Upper lobe of left lung (tissue), 6 donors: ENCODE measurements at places on chromosomes 12 and 14. TPM values are rescaled to one million over a fixed set of nuclear protein-coding genes. Genes with fewer than 3 reads are reported as not detected.
A peak's percentile ranks its signal among the peaks of the same experiment; 100 is the strongest.

Gene RD3L
- total RNA-seq = not detected

GRCh38 chr12:31274520-31275300, 51.2 kb downstream of the SINHCAF start:
- no peaks in the 10 kb centered on the region for H3K27me3 ChIP-seq
- no peak for DNase-seq
- H3K4me3 ChIP-seq = no peak overlapping the region
- no peaks in the 10 kb centered on the region for H3K4me1 ChIP-seq
- no peak overlapping the region for H3K27ac ChIP-seq
- H3K36me3 ChIP-seq = no peaks in the 10 kb centered on the region

Gene CTSG
- total RNA-seq = not detected

Gene ADAMTS20
- not detected for total RNA-seq

GRCh38 chr12:109770861-109771670, 57.4 kb downstream of the FAM222A start:
- no peaks in the 10 kb centered on the region for H3K27me3 ChIP-seq
- H3K36me3 ChIP-seq = peaks cover 6% of the 10 kb centered on the region
- no peak overlapping the region for H3K4me3 ChIP-seq
- peak; percentile 9 for DNase-seq

- H3K4me1 ChIP-seq = no peaks in the 10 kb centered on the region
- H3K36me3 ChIP-seq = no peaks in the 10 kb centered on the region
- no peaks in the 10 kb centered on the region for H3K27me3 ChIP-seq
- no peak overlapping the region for H3K4me3 ChIP-seq
- DNase-seq = no peak
These were observed 121.3 kb upstream of the PARP11 start for GRCh38 chr12:3994500-3994899.

GRCh38 chr12:114659084-114659483, 24.9 kb downstream of the TBX3 start:
- no peaks in the 10 kb centered on the region for H3K36me3 ChIP-seq
- H3K4me1 ChIP-seq = peaks cover 9% of the 10 kb centered on the region

DNA sequence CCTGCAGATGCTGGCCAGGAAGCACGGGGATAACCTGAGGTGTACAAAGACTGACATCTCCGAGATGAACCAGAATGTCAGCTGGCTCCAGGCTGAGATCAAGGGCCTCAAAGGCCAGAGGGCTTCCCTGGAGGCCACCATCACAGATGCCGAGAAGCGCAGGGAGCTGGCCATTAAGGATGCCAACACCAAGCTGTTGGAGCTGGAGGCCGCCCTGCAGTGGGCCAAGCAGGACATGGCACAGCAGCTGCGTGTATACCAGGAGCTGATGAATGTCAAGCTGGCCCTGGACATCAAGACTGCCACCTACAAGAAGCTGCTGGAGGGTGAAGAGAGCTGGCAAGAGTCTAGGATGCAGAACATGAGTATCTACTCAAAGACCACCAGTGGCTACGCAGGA, 380.0 kb upstream of the USP15 start:
- H3K4me1 ChIP-seq = no peaks in the 10 kb centered on the region
- no peaks in the 10 kb centered on the region for H3K36me3 ChIP-seq
- H3K27me3 ChIP-seq = no peaks in the 10 kb centered on the region

Gene AMN
- 56.6 TPM for total RNA-seq

- peak within 1 kb of the TSS; percentile 55 for H3K4me3 ChIP-seq
- H3K36me3 ChIP-seq = no peaks in the 10 kb centered on the region
- H3K4me1 ChIP-seq = peaks cover 27% of the 10 kb centered on the region
- DNase-seq = peak; percentile 72
These were observed at the start of gene PDE3A for GRCh38 chr12:20368114-20368650. TSS of gene PDE3A (plus strand) at chr12:20368537. CDS start at chr12:20369285, 748 bp downstream.

- no peaks in the 10 kb centered on the region for H3K27me3 ChIP-seq
- no peak for DNase-seq
- H3K36me3 ChIP-seq = no peaks in the 10 kb centered on the region
- no peak overlapping the region for H3K4me3 ChIP-seq
- no peak overlapping the region for H3K27ac ChIP-seq
These were observed 9.7 kb downstream of the FUT8 start for GRCh38 chr14:65422088-65422834.

- no peak for DNase-seq
- no peak overlapping the region for H3K4me3 ChIP-seq
- no peaks in the 10 kb centered on the region for H3K36me3 ChIP-seq
- H3K4me1 ChIP-seq = peaks cover 6% of the 10 kb centered on the region
These were observed 6.2 kb upstream of the OAS1 start for GRCh38 chr12:112900298-112901145.

DNA sequence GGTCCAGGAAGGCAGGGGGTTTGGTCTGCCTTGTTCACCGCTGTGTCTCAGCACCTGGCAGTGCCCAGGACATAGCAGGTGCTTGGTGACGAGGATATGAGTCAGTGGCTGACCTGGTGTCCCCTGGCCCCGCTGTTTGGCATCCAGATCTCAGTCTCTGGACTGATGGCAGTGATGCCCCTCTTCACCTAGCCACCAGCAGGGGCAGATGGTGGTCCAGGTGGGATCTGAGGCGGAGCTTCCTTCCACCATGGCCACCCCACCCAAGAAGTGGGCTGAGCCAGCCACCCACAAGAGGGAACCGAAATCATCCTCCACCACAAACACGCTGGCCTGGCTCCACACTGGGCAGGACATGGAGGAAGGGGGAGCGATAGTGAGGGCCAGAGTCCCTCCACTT, 16.1 kb upstream of the SH2B3 start:
- peaks cover 2% of the 10 kb centered on the region for H3K4me1 ChIP-seq
- H3K4me3 ChIP-seq = no peak overlapping the region
- H3K36me3 ChIP-seq = no peaks in the 10 kb centered on the region
- H3K27ac ChIP-seq = no peak overlapping the region

DNA sequence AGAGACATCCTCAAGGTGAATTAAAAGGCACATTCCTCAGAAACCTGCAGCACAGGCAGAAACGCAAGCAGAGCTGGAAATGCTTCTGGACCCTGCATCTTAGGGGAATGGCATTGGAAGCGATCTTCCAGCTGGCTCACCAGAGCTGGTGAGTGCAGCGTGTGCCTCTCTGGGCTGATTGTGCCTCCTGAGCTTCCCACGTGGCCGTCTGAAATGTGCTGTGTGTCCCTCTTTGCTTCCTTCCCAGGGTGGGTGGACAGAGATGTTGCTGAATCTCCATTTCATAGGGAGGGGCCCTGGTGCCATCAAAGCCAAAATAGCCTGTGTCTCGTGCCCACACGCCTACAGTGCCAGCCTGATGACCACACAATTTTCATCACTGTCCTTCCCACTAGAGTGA, 34.3 kb upstream of the TMEM132D start:
- DNase-seq = no peak
- no peaks in the 10 kb centered on the region for H3K27me3 ChIP-seq
- H3K4me1 ChIP-seq = no peaks in the 10 kb centered on the region
- H3K4me3 ChIP-seq = no peak overlapping the region
- no peaks in the 10 kb centered on the region for H3K36me3 ChIP-seq
- no peak overlapping the region for H3K27ac ChIP-seq

Gene PCNX4
- total RNA-seq = 46.1 TPM

- no peak for DNase-seq
- H3K4me1 ChIP-seq = no peaks in the 10 kb centered on the region
- H3K27me3 ChIP-seq = no peaks in the 10 kb centered on the region
- H3K36me3 ChIP-seq = no peaks in the 10 kb centered on the region
- no peak overlapping the region for H3K4me3 ChIP-seq
These were observed 1242.2 kb upstream of the TMEM132C start for GRCh38 chr12:127024791-127025190.

DNA sequence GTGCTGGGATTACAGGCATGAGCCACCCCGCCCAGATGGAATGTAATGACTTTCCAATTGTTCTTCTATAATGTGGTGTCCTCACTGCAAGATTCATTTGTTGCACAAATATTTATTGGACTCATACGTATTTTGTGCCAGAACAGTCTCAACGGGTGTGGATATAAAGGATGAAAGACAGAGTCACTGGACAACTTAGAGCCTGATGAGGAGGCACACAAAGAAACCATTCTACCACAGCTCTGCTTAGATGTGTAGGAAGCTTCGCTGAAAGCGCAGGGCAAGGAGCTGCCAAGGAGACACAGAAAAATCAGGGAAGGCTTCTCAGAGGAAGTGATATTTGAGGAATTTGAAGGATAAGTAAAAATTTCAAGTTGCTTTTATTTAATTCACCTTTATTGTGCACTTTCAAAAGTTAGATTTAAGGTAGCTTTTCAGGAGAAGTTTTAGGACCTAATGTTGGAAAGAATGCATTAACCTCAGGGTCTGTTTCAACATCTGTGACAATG, 41.6 kb upstream of the STON2 start:
- no peak for DNase-seq
- no peaks in the 10 kb centered on the region for H3K36me3 ChIP-seq
- peaks cover 5% of the 10 kb centered on the region for H3K4me1 ChIP-seq
- H3K27ac ChIP-seq = no peak overlapping the region
- no peak overlapping the region for H3K4me3 ChIP-seq
